ENCODE measurements at places on chromosomes 6 and 20.

- DNase-seq = no peak
Measured at GRCh38 chr20:41299899-41300298, 17.6 kb downstream of the ZHX3 start.

DNA sequence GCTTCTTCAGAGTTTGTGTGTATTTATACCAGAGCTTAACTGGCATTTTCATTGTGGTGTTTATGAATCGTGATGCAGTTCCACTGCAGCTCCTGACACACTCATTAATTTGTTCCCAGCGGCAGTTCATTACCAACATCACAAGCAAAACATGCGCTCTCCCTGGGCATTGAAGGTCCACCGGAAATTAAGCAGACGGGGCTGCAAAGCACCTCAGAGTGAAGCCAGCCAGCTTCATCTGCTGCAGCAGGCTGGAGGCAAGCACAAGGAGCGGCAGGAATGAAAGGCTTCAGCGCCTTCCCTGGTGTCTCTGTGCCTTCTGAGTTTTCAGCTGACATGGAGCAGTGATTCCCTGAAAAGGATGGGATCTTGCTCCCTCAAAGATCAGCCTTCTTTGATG, 246.0 kb upstream of the SPTLC3 start:
- DNase-seq = no peak

DNA sequence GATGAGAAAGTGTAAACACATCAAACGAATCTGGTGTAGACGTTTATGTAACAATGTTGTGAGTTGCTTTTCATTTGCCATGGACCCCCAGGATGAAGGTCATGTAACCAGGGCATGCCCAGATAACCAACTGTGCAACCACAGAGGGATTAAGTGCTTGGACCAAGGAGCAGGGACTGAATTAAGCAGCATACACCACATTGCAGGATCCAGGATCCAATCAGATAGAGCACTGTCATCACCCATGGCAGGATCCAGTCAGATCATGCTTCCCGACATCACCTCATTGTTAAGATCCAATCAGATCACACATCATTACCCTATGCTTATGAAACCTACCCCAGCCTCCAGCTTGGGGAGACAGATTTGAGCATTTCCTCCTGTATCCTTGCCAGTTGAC, 74.3 kb upstream of the RCAN2 start:
- no peak for DNase-seq

DNA sequence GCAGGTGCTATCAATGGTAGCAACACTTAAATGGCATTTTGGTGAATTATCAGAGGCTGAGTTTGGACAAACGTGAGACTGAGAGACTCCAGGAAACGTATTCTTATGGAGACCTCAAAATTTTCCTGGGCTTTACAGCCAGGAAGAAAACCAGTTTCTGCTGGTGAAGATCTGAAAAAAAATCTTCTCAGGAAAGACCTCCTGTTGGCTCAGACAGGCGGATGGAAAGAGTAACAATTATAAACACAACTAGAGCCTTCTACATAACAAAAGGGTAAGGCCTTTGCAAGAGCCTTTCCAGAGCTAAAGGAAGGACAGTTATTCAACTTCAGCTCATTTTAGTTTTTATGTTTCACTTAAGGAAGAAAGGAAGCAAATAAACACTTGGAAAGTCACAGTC, 274.4 kb downstream of the THBS2 start:
- no peak for DNase-seq

DNA sequence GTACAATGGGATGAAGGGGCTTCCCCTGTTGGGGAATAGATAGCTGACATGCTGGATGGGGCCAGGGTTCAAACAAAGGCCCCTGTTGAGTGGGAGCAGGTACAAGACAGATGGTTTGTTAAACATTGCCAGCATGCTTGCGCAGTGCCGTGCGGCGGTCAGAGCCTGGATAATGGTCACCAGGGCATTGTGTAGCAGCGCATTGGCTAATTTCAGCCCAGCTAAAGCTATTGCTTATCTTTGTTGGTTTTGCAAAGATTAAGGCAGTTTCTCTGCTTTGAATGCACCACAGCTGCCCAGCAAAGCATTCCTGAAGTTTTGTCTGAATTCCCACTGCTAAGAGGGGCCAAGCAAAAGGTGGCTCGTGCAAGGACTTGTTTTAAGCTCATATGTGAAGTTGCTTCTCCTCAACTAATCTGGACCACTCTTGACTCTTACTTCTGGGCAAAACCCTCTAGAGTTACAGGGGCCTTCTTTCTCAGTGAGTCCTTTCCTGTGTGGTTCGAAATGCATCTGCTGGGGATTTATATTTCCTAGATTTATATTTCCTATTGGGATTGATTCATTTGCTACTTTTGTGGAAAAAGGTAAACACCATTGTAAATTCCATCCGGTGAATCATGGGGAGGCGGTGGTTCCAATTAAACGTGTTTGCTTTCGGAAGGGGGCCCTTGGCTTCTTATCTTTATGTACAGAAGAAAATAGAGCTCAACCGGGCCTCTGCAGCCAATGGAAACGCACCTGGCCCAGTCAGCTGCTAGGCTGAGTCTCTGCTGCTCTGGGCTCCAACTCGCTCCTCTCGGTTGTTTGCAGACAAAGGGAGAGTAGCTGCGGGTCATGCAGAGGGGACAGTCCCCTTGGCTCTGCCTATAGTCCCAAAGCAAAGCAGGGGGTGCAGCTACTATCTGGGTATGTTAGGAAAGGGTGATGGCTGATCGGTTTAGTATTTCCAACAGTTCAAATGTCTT, 72.1 kb downstream of the FOXA2 start:
- DNase-seq = no peak

DNA sequence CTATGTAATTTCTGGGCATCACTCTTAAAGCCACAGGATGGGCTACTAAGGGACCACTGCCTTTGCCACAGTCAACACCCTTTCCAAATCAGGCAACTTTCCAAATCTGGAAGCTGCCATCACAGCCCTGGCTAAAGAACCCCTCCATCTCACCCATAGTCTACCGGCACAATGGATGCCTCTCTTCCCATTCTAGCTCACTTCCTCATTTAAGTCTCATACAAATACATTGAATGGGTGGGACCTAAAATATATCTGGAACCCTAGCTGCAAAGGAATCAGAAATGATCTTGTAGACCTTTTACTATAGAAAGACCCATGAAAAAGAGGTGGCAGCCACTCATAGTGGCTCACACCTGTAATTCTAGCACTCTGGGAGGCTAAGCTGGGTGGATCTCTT, 3.3 kb upstream of the TREML4 start:
- DNase-seq = no peak

- DNase-seq = no peak
Measured at GRCh38 chr6:166344240-166344639, 1.9 kb upstream of the SFT2D1 start.

All from CD8-positive, alpha-beta T cell (primary cell).